Breast epithelium (tissue), 4 donors: ENCODE measurements at places on chromosomes 2 and 18. TPM values are rescaled to one million over a fixed set of nuclear protein-coding genes. Genes with fewer than 3 reads are reported as not detected.

- DNase-seq = no peak
Observed at GRCh38 chr2:50955081-50955480, 76.9 kb downstream of the NRXN1 start.

DNA sequence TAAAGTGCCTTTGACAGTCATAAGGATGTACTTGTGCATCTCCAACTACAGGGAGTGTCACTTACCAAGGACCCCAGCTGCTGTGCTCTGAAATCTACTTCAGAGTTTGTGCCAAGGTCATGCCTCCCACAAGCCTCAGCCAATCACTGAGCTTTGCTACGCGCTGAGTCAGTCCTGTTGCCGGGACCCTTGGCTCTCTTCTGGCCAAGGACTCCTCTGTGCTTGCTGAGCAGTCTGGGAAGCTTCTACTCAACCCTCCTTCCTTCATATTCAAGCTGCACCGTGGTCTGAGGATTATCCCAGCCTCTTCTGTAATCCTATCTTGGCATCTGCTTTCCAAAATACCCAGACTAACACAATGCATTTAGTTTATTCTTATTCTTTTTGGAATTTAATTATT is 398.9 kb upstream of the FANCL start:
- DNase-seq = no peak

- DNase-seq = no peak
Observed at GRCh38 chr2:64629329-64629781, 24.4 kb downstream of the SERTAD2 start.

The GAL3ST2 gene
- total RNA-seq = not detected

The EML6 gene
- total RNA-seq = 1.9 TPM

- DNase-seq = no peak
Observed at GRCh38 chr2:112074506-112074905, 19.4 kb downstream of the TMEM87B start.

DNA sequence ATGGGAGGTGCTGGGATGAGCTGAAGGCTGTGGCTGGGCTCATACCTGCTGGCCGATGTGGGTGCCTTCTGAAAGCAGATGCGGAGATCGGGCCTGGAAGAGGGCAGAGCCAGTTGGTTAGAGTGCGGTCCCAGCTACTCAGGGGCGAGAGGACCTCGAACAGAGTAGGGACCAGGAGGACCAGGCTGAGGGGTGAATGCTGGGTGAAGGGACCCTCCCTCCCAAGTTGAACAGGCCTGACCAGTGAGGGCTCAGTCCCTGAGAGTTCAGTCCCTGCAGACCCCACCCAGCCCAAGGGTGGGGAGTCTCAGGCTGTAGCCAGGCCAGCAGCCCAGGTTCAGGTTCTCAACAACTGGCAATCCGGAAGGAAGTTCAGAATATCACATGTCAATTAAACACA is 232.8 kb upstream of the HS6ST1 start:
- DNase-seq = no peak
